Muscle of leg (tissue), 16 donors: ENCODE measurements at places on chromosomes 7 and 10.

- H3K27me3 ChIP-seq: no peaks in the 10 kb centered on the region
- no peak overlapping the region for H3K4me3 ChIP-seq
- H3K36me3 ChIP-seq: no peaks in the 10 kb centered on the region
- DNase-seq: peak; percentile 63
- no peaks in the 10 kb centered on the region for H3K4me1 ChIP-seq
Observed at GRCh38 chr7:88167721-88168120, 52.1 kb downstream of the SRI start.

DNA sequence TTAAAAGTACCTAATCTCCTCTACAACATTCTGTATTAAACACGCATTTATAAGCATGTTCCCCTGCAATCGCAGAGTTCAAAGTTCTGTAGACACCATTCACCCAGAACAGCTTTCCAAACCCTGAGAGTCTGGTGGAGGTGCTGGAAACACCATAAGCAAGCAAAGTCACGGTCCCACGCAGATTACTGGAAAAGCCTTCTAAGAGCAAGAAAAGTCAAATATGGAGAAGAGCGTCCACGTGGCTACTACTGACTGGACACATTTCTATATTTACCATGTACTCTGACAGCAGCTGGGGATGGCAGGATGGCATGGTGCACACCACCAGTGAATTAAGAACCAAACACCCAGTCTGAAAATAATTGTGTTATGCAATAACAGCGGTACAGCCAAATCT lies 97.7 kb downstream of the PARD3 start:
- H3K4me1 ChIP-seq: peaks cover 3% of the 10 kb centered on the region
- H3K27me3 ChIP-seq: no peaks in the 10 kb centered on the region
- no peak overlapping the region for H3K27ac ChIP-seq
- no peaks in the 10 kb centered on the region for H3K36me3 ChIP-seq
- DNase-seq: no peak

DNA sequence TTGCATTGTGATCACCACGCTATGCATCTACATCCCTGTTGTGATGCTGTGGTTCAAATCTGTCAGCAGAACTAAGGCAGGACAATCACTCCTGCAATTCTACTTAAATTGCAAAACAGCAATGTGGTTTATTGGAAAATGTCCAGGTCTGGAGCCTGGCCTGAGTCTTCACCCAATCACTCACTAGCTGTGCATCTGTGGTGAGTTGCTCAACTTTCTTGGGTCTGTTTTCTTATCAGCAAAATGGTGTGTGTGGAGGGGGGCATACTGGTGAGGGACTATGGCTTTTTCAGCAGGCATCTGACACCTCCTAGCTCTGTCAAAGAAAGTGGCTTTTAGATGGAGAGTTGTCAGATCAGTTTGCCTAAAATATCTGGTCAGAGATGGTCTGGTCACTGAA lies 108.3 kb upstream of the FEZF1 start:
- no peaks in the 10 kb centered on the region for H3K36me3 ChIP-seq
- H3K27ac ChIP-seq: no peak overlapping the region
- H3K27me3 ChIP-seq: no peaks in the 10 kb centered on the region
- H3K4me3 ChIP-seq: no peak overlapping the region

GRCh38 chr10:32377458-32378259 lies 30.7 kb upstream of the EPC1 start:
- peak overlapping the region; percentile 48 for H3K4me3 ChIP-seq
- no peaks in the 10 kb centered on the region for H3K27me3 ChIP-seq
- no peaks in the 10 kb centered on the region for H3K4me1 ChIP-seq
- peak overlapping the region; percentile 87 for H3K27ac ChIP-seq

- DNase-seq: no peak
- H3K27me3 ChIP-seq: no peaks in the 10 kb centered on the region
- peaks cover 73% of the 10 kb centered on the region for H3K36me3 ChIP-seq
- no peaks in the 10 kb centered on the region for H3K4me1 ChIP-seq
Observed at GRCh38 chr7:5711409-5711808, 70.1 kb downstream of the RNF216 start.

GRCh38 chr7:143975617-143976016 lies 21.0 kb downstream of the OR2F1 start:
- no peak overlapping the region for H3K27ac ChIP-seq
- no peaks in the 10 kb centered on the region for H3K36me3 ChIP-seq
- no peaks in the 10 kb centered on the region for H3K27me3 ChIP-seq
- no peak overlapping the region for H3K4me3 ChIP-seq
- H3K4me1 ChIP-seq: no peaks in the 10 kb centered on the region

DNA sequence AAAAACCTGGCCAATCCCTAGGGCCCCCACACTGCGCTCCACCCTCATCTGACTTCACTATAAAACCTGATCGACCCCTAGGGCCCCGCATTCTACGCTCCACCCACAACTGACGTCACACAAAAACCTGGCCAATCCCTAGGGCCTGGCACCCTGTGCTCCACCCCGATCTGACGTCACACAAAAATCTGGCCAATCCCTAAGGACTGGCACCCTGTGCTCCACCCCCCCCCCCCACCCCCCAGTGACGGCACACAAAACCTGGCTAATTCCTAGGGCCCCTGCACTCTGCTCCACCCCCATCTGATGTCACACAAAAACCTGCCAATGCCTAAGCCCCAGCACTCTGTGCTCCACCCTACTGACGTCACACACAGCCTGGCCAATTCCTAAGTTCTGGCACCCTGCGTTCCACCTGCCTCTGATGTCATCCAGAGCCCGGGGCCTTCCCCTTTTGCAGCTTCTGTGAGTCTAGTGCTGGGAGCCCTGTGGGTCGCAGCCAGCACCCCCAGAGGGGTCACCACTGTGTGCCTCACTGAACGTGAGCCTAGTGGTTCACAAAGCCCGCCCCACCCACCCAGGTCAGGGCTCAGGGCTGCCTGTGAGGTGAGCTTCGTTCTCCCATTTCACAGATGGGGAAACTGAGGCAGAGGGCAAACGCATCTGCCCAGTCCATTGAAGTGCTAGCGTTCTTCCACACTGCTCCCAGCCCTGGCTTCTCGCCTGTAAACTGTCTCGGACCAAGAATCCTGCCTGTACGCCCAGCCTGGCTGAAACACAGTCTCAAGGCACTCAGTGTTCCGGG lies 40.6 kb downstream of the MICALL2 start:
- no peaks in the 10 kb centered on the region for H3K36me3 ChIP-seq
- DNase-seq: no peak
- no peak overlapping the region for H3K4me3 ChIP-seq
- H3K27me3 ChIP-seq: peaks cover 23% of the 10 kb centered on the region
- no peak overlapping the region for H3K27ac ChIP-seq

- no peaks in the 10 kb centered on the region for H3K36me3 ChIP-seq
- no peak overlapping the region for H3K4me3 ChIP-seq
- no peaks in the 10 kb centered on the region for H3K27me3 ChIP-seq
- H3K4me1 ChIP-seq: peaks cover 6% of the 10 kb centered on the region
- no peak overlapping the region for H3K27ac ChIP-seq
Observed at GRCh38 chr7:133854739-133855138, 272.4 kb upstream of the LRGUK start.

- H3K36me3 ChIP-seq: no peaks in the 10 kb centered on the region
- no peaks in the 10 kb centered on the region for H3K27me3 ChIP-seq
- H3K27ac ChIP-seq: no peak overlapping the region
- H3K4me3 ChIP-seq: no peak overlapping the region
Observed at GRCh38 chr10:57987055-57987721, 280.5 kb downstream of the IPMK start.

- H3K4me3 ChIP-seq: no peak overlapping the region
- no peaks in the 10 kb centered on the region for H3K4me1 ChIP-seq
- H3K36me3 ChIP-seq: peaks cover 3% of the 10 kb centered on the region
- DNase-seq: no peak
- H3K27me3 ChIP-seq: no peaks in the 10 kb centered on the region
Observed at GRCh38 chr7:651032-651728, 75.3 kb upstream of the DNAAF5 start.

GRCh38 chr7:139582671-139583155 lies 59.2 kb downstream of the CLEC2L start:
- H3K4me3 ChIP-seq: no peak overlapping the region
- no peak overlapping the region for H3K27ac ChIP-seq
- DNase-seq: no peak
- no peaks in the 10 kb centered on the region for H3K4me1 ChIP-seq

DNA sequence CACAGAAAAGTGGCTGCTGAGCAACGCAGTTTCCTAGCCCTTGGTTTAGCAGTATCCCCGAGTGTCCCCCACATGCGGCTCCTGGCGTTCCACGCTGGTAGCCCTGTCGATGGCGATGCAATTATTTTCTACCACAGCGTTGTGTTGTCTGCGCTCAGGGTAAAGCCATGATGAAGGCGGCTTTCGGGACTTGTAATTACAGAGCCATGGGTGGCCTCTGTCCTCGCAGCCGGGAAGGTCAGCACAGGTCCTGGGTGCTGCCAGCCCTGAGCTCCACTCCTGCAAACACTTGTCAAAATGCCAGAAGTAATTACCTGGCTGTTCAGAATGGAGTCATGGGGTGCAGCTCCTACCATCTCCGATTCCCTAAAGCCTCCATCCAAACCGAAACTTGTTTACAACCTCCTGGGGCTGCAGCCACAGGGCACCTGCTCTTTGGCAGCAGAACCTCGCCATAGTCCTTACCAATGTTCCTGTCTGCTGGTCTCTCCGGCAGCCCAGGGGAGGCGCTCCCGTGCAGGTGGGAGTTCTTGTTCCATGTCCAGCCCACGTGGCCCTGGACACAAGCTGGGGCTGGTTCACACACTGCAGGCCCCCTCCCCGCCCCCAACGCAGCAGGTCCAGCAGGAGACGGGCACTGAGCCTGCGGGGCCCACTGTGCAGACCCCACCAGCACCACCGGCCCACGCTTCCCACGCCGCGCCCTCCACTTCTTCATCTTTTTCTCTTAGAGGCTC lies 512.6 kb downstream of the PTPRN2 start:
- no peak for DNase-seq
- H3K4me1 ChIP-seq: no peaks in the 10 kb centered on the region
- H3K27me3 ChIP-seq: peaks cover 2% of the 10 kb centered on the region
- no peak overlapping the region for H3K4me3 ChIP-seq
- no peak overlapping the region for H3K27ac ChIP-seq

DNA sequence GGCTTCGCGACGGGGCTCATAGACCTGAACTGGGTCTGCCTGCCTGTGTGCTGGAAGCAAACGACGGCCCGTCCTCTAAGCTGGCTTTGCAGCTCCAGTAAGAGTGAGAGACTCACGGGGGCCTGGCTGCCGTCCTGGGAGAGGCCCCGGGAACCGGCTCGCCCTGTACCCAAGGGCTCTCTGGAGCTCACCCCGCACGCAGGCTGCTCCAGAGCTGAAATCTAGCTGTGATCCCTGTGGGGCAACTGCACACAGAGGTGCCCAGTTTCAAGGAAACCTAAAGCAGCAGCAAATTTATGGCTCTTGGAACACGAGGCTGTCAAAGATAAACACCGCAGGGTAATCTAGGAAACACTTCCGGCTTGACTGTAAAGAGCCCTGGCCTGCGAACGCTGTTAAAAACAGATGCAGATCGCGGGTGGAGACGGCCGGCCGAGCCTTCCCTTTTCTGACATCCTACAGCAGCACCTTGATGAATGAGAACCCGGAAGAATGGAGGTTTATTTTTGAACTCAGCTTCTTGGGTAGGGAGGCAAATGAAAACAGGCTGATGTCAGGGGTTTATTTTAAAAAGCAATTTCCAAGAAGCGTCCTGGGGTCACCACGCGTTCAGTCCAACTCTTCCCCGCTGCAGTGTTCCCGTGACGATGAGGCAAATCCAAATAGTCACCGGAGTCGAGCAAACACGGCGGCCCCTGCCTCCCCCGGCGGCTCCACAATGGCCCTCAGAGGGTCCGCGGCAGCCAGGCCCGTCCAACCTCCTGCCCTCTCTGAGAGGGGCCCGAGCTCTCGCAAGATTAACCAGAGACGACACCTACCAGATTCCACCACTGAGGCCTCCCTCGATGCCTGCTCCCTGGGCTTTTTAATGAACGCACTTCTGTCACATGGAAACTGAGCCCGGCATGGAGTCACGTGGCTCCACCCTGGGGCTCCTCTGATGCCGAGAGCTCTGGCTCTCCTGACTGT lies 29.6 kb downstream of the AMZ1 start:
- H3K4me3 ChIP-seq: no peak overlapping the region
- peaks cover 10% of the 10 kb centered on the region for H3K36me3 ChIP-seq
- H3K27ac ChIP-seq: peak overlapping the region; percentile 82
- DNase-seq: peak; percentile 81

DNA sequence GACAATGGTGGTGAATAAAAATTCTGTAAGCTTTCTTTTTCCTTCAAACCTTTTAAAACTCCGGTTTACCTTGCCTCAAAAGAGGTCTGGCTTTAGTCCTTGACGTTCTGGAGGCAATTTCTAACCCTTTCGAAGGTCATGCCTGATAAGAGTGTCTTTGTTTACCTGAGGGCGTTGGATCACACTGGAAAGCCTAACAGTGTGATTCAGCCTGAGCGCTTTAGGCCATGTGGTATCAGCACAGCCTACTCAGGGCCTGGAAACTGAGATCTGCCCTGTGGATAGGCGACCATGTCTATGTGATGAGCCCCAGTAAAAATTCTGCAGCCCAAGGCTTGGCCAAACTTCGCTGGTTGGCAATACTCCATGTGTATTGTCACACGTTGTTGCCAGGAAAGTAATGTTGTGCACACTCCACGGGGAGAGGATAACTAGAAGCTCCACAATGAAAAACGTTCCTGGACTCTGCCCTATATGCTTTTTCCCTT lies 10.7 kb downstream of the CCDC6 start:
- peaks cover 13% of the 10 kb centered on the region for H3K4me1 ChIP-seq
- H3K36me3 ChIP-seq: peaks cover 7% of the 10 kb centered on the region
- no peaks in the 10 kb centered on the region for H3K27me3 ChIP-seq
- no peak for DNase-seq

DNA sequence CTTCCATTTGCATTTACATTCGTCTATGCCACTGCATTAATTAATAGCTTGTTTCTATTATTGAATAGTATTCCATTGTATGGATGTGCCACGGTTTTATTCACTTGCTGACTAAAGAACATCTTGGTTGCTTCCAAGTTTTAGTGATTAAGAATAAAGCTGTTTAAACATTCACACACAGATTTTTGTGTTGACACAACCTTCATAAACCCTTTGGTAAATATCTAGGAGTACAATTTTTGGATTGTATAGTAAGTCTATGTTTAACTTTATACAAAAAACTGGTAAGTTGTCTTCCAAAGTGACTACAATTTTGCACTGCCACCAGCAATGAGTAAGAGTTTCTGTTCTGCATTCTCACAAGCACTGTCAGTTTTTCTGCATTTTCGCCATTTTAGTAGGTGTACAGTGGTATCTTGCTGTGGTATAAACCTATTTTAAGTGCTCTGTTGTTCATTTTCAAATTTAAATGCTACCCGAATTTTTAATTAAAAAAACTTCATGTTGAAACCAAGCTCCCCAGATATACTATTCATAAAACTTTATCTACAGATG lies 121.4 kb downstream of the RNF133 start:
- no peak overlapping the region for H3K27ac ChIP-seq
- H3K27me3 ChIP-seq: no peaks in the 10 kb centered on the region
- H3K4me1 ChIP-seq: no peaks in the 10 kb centered on the region
- DNase-seq: no peak

- no peaks in the 10 kb centered on the region for H3K27me3 ChIP-seq
- H3K27ac ChIP-seq: no peak overlapping the region
- no peaks in the 10 kb centered on the region for H3K36me3 ChIP-seq
- H3K4me1 ChIP-seq: peaks cover 27% of the 10 kb centered on the region
Observed at GRCh38 chr10:47020471-47020870, 109.2 kb downstream of the PTPN20 start.

- H3K27ac ChIP-seq: no peak overlapping the region
- no peak overlapping the region for H3K4me3 ChIP-seq
- no peaks in the 10 kb centered on the region for H3K27me3 ChIP-seq
Observed at GRCh38 chr7:47430422-47430821, 151.5 kb downstream of the TNS3 start.

- H3K27me3 ChIP-seq: no peaks in the 10 kb centered on the region
- peaks cover 8% of the 10 kb centered on the region for H3K4me1 ChIP-seq
- no peak for DNase-seq
- H3K36me3 ChIP-seq: peaks cover 30% of the 10 kb centered on the region
Observed at GRCh38 chr7:1010226-1010625, 27.2 kb downstream of the CYP2W1 start.
